ENCODE measurements at places on chromosomes 4 and X.

GRCh38 chrX:13717700-13718472 lies 16.5 kb downstream of the TRAPPC2 start:
- DNase-seq, result no peak

GRCh38 chrX:109732017-109732801 lies 848 bp downstream of the ACSL4 start:
- peak; percentile 4 for DNase-seq

- no peak for DNase-seq
These were observed 52.6 kb upstream of the UNC5C start for GRCh38 chr4:95601356-95601755.

DNA sequence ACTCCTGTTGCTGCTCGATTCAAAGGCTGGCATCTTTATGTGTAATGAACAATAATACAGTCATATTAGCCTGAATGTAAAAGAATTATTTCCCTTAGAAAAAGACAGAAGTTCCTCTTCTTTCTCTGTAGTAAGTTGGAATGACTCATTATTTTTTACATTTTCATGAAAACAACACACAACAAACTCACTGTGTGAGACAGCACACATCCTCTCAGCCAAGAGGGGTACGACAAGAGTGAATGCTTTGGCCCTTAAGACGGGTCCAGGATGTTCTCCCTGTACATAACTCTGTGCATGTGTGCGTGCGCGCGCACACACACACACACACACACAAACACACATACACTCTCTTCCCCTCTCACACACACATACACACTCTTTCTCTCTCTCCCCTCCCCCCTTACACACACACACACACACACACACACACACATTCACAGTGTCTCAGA lies 72.8 kb downstream of the MANBA start:
- no peak for DNase-seq

DNA sequence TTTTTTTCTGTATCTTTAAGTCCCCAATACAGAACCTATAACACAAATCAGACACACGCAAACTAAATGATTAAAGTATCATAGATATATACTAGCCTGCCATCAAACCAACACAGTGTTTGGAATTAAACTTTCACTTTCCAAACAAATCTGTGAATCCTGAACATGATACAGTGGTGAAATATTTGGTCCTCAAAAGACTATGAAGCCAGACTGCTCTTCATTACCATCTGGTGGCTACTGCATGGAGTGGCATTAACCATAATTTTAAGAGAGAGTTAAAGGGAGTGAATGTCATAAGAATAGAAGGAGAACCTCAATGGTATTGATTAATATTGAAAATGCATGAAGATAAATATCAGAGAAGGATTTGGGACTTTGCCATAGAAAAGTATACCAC lies 9.2 kb upstream of the GABRA4 start:
- DNase-seq, result no peak

GRCh38 chrX:22575161-22575845 lies 302.6 kb downstream of the CBLL2 start:
- no peak for DNase-seq

DNA sequence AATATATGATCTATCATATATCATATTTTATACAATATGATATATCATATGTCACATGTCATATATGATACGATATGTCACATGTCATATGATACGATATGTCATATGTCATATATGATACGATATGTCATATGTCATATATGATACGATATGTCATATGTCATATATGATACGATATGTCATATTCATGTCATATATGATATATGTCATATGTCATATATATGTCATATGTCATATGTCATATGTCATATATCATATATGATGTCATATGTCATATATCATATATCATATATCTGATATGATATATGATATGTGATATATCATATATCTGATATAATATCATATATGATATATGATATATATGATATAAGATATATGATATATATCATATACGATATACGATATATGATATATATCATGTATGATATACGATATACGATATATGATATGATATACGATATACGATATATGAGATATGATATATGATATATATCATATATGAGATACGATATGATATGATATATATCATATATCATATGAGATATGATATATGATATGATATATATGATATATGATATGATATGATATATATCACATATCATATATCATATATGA lies 122.3 kb upstream of the USP9X start:
- DNase-seq, result no peak

DNA sequence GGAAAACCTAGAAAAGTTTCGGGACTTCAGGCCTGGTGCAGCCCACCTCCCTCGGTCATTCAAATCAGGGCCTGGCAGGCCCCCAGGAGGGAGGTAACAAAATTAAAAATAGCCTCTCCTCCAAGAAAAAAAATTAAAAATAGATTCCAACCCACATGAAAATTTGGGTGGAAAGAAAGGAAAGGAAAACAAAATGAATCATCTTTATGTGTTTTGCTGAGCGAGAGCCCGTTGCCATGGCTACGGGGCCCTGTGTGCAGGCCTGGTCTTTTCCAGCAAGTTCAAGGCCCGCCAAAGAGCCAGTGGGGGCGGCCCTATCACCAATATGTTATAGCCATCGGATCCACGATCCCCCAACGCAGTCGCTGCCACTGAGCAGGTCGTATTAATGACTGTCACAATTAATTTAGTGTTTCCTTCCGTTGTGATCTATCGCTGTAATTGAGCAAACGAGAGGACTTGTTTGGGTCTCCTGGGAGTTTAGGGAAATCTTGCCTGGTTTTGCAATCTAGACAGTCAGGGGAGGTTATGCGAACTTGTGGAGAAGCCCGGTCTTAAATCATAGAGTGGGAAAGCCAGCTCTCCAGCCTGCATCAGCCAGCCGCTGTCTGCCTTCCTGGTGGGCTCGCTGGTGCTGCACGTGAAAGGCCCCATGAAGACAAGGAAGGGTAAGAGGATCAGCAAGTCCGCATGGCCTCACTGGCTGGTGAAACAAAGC lies 452.4 kb downstream of the BCOR start:
- no peak for DNase-seq

DNA sequence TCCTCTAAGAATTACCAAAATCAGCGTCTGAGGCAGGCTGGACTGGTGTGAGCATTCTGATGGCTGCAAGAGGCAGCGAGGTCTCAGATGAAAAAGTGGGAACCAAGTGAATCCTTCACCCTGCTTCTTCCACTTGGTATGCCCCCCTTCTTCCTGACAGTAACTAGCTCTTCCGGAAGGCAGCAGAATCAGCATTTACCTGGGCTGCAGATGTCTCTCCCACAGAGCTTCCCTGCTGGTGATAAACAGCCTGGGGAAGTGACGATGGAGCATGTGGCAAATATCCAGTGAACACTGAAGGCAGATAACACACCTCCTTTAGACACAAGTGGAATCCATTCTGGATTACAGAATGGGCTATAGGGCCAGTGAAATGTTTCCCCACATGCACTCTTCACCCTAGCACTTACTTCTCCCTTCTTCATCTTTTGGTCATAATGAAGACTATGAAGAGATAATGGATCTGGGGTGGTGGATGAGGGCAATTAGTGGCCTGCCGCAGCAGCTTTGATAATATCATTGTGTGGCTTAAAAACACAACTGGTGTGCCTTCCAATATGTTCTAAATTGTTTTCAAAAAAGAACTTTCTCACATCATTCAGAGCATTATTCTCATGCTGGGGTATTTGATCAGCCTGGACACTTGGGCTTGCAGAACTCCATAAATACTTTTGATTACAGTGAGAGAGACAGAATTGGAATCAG lies 60.8 kb upstream of the TBC1D9 start:
- DNase-seq, result no peak

DNA sequence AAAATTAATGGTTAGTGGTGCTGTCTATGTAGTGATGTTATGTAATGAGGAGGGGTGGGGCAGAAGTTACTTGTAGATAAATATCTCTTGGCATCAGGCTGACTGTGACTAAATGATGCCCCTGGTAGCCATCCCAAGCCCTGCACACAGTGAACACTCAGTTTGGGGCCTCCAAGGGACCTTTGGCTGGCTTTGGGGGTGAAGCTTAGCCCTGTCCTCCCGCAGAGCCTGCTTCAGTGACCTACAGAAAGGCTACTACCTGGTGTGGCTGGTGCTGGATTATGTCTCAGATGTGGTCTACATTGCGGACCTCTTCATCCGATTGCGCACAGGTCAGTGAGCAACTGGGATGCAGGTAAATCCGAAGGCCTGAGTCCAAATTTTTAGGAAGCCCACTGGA lies 7.8 kb downstream of the CNGA2 start:
- DNase-seq, result no peak

- no peak for DNase-seq
These were observed 39.8 kb upstream of the VCX3A start for GRCh38 chrX:6574762-6575161.

DNA sequence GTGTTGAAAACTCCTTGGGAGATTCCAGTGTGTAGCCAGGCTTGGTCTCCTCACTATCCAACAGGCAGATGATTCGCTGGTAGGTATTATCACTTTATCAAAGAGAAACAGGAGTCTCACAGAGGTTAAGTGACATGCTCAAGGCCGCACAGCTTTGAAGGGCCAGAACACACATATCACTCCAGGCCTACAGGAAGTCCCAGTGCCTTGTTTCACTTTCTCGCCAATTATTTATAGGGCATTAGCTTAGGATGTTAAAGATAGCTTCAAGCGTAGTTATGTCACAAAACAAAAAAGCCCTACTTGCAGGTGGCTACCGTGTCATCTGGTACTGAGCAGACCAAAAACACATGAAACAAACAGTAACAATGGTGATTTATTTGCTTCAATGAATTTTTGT lies 13.2 kb downstream of the ATP8A1 start:
- no peak for DNase-seq

DNA sequence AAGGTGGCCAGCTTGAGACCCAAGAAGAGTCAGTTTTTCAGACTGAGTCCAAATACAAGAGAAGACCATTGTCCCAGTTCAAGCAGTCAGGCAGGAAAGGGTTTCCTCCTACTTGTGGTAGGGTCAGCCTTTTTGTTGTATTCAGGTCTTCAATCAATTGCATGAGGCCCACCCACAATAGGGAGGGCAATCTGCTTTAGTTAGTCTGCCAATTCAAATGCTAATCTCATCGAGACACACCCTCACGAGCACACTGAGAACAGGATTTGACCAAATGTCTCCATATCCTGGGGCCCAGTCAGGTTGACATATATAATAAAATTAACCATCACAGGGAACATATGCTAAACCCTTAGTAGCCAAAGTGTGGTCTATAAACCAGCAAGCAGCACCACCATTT lies 75.3 kb upstream of the FRMPD3 start:
- no peak for DNase-seq

- DNase-seq, result no peak
These were observed 28.3 kb upstream of the BTC start for GRCh38 chr4:74822603-74823002.

DNA sequence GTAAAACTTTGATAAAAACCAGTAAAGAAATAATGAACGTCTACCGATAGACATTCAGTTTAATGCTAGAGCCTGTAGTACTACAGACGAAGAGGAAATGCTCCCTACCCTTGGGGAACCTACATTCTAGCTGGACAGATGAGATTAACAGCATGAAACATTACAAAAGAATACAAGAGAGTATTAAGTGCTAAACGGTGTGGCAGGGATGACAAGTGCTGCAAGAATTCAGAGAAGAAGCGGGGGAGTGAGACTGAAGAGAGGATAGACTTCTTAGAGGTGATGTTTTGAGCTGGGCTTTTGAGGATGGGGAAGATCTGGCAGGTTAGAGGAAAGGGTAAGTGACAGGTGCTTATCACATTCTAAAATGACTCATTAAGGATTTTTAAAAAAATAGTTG lies 52.6 kb upstream of the ESX1 start:
- no peak for DNase-seq

GRCh38 chr4:89039730-89040338 lies 17.2 kb downstream of the FAM13A start:
- DNase-seq, result no peak

DNA sequence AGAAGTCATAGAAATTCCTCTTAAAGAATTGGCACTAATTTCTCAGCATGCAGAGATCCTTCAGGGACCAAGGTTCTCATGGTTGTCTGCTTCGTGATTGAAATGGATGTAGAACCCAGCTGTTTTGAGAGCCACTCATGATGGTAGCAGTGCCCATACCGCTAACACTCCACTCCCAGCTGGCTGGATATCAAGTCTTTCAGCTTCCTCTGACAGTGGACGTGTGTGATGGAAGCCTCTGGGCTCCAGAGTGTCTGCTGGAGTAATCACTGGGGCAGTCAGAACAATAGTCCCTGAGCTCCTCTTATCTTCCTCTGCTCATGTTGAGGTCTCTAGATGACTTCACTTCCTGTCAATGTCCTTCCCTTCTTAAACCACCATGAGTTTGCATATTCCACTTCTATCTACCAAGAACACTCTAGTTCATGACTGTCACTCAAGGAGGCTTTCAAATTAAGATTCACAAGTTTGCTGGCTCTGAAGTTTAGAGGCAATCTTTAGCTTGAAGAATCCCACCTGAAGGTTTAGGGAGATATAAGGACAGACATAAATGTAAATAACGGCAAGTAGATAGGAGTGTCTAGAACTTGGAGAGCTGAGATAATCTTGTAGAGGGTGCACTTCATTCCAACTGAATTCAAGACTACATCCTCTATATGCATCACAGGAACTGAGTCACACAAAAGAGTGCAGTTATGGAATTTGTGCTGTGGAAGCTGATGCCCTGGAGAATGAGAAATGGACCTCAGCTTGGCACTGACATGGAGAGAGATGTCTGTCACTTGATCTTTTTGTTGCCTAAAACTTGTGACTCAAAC lies 64.5 kb upstream of the WDR1 start:
- DNase-seq, result no peak

DNA sequence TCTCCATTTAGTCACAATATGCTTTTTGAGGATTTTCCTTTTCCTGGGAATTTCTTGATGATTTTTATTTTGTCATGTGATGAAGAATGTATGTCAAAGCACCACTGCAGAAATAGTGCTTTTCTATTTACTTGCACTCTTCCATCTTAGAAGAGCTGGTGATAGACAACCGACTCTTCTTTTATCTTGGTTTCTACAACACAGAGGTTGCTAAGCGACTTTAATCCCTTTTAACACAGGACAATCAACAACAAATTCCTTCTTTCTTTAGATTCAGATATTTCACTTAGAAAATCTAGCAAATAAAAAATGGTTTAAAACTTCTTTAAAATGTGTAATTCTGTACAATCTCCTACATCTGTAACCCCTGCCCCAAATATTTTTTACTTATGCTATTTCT lies 34.6 kb downstream of the TET2 start:
- DNase-seq, result no peak

DNA sequence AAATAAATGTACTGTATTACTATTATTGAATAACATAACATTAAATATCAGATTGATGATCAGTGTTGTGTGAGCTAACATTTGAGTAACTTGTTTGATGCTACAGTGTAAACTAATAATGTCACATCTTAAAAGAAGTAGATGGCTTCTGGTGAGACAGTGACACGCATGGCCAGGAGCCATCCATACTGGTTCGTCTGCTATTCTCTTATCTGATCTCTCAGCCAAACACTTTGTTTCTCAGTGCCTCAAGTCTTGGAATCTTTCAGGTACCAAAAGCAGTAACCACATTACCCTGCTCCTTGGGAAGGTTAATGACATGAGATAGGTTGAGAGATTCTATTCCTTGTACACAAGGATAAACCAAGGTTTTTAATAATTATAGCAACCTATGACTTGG lies 198.1 kb upstream of the IGFBP7 start:
- no peak for DNase-seq

GRCh38 chr4:91268913-91269312 lies 1034.9 kb upstream of the GRID2 start:
- DNase-seq, result no peak
